NCI-H1092 (cell line): ENCODE measurements at places on chromosomes 12 and 14.

GRCh38 chr12:52976574-52977071, 27.7 kb downstream of the KRT18 start:
- no peak for DNase-seq

DNA sequence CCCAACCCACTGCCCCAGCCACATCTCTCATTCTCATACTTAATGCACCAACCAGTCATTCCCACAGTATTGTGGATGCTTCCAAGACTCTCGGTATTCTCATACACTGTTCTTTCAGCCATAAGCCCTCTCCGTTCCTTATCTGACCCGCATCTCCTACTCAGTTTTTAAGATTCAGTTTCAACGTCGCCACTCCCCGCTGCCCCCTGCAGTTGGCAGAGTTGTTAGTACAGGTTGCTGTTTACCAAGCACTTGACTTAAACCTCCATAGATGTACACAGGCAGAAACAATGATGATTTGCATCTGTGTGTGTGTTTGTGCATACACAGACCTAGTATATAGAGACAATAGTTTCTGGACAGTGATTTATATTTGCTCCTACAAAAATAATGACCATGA, 40.2 kb downstream of the PAH start:
- no peak for DNase-seq

DNA sequence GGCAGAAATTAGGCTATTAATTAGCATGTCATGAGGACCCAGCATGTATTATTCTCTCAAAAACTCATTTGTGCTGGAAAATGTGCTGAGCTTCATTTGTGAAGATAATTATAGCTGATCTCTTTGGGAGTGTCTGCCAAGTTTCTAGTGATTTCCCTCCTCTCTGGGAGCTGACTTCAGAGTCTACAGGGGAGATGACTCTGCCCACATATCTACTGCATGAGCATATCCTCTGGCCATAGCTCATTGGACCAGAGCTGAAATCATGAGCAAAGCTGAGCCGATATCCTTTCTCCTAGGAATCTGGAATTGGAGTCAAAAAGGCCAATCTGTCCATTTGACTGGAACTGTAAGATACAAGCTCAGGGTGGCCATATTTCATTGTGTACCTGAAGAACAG, 5.9 kb downstream of the CCDC198 start:
- DNase-seq = no peak

DNA sequence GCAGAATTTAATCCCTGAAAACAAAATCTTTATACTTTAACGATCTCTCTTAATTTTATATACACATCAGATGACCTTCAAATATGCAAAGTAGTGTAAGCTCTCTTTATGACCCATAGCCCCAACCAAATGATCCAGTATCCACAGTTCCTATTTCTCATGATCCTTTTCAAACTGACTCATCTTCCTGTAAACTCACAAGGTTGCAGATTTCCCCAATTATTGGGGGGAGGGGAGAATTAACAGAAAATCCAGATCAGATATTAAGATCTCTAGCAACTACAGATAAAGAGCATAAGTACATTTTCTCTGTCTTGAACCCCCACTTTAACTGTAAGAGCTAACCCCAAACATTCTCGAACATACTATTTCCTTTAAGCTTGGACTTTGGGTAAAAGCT, 12.5 kb downstream of the GNS start:
- DNase-seq = no peak

DNA sequence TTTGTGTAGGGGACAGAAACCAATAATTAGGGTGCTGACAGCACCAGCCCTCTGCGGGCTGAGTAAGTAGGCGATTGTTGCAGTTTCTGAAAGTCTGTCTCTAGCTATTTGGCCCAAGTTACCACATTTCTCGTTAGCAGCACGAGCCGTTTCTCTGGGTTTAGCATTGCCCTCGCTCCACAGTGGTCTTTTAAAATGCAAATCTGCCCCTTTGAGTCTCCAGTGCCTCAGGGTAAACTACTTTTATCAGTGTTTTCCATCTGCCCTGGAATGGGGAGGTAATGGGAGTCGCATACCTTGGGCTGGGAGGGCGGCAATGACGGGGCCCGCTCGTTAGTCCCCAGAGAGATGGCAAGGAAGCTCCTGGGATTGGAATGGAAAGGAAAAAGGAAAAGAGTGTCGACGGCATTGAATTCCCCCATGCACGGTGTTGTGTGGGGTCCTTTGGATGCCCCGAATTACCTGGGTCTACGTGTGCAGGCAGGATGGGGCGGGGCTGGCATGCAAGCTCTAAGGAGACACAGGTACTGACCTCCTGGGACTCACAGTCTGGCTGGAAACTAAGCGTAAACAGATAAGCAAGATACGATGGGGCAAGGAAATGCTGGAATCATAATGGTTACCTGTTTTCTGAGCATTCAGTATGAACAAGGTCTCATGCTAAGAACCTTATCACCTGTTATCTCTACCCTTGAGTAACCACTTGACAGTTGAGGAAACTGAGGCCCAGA, 131.8 kb upstream of the MAP1LC3B2 start:
- no peak for DNase-seq
